T1000 (cell line): ENCODE measurements at places on chromosomes 16 and 17.

- no peak for DNase-seq
These were observed 4.2 kb downstream of the BBS2 start for GRCh38 chr16:56515665-56516064.

- no peak for DNase-seq
These were observed 25.1 kb downstream of the CD300LG start for GRCh38 chr17:43871946-43872690.

DNA sequence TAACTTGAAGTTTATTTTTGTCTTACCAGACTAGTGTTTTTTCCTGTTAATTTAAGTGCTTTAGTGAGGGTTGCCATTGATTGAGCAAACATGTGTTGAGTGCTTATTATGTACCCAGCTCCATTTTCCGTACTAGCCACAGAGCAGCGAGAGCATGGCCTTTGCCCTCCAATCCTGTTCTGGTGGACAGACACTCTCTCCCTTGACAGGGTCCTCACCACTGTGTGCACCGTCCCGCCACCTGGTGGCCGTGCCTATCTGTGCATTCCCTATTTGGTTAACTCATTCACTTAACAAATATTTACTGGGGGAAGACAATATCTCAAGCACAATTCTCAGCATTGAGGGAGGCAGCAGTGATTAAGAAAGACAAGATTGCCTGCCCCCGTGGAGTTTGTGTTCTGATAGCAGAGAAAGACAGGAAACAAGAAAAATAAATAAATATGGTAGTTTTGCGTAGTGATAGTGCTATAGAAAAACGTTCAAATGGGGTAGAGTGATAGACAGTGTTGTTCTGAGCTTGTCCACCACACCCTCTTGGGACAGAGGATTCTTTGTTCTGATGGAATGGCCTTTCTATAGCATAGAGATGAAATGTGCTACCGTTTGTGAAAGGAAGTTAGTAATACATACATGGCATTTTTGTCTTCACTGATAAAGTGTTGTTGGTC, 13.0 kb downstream of the CDH13 start:
- no peak for DNase-seq

DNA sequence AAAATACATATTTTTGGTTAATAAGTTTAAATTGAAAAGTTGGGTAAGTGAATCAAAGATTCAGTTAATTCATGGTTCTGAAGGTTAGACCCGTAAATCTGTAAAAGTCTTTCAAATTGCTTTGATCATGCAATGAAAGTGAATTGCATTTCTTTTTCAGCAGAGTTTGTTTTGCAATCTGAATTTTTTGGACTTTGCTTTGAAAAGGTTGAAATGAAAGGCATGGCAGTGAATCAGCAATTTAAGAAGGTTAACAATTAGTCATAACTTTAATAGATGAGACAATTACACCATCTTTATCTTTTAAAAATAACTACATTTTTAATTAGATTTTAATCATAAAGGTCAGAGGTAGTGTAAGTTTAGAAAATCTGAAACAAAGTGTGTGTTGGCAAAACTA, 310.9 kb upstream of the KCNJ16 start:
- no peak for DNase-seq

DNA sequence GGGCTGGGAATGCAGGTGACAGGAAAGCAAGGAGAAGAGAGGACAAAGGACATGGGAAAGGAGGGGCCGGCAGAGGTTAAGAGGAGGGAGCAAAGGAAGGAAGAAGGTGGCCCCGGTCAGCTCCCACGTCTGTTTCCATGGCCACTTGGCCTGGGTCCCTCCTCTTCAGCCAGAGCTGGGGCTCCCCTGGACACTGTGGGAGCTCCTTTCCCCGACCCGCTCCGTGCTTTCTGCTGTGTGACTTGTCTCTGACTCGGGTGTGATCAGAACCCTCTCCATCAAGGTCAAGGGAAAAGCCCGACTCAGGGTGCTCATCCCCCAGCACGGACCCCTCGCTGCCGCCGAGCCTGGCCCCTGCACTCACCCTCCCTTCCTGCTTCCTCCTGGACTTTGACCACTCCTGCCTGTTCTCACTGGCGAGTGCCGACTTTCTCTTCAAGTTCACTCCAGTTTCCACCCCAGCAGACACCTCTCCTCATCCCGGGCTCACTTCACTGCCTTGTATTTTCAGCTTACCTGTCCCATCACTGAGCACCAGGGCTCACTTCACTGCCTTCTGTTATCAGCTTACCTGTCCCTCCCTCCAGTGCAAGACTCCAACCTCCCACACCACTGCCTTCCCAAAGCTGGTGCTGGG, 61.2 kb downstream of the MEAK7 start:
- no peak for DNase-seq

DNA sequence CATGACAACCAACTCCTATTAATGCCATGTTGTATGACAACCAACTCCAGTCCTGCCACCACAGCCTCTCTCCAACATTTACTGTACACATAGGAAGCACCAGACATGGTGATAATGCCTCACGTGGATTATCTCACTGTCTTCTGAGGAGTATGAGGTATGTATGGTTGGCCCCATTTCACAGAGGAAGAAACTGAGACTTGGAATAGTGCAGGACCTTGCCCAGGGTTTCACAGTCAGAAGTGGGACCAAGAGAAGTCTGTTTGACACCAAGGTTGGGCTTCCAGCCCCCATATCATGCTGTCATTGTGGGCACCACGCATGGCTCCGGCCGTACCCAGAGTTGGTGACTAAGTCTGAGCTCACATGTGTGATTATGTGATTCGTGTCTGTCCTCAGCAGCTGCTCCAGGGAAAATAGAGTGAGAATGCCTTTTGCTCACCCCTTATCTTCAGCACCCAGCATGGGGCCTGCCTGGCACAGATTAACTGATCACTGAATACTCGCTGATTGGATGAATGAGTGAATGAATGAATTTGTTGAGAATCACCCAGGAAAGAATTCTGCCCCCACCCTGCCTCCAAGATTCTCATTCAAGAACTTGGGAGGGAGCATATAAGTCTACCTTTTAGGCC, 204.1 kb upstream of the NLRP1 start:
- DNase-seq: no peak

DNA sequence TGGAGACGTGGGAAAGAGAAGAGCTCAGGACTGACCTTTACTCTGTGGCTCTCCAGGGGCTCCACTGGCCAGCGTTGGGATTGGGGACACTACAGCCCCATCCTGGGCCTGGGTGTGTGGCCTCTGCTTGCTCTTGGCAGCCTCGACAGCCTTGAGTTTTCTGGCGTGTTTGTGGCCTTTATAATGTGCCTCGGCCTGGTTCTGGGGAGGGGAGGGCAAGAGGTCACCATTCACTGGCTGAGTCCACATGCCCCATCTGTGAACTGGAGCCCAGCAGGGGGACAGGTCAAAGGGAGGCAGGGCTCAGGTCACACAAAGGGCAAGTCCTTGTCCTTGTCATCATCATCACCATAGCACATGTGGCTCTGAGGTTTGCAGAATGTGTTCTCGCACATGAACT, 11.7 kb downstream of the NKIRAS2 start:
- no peak for DNase-seq

DNA sequence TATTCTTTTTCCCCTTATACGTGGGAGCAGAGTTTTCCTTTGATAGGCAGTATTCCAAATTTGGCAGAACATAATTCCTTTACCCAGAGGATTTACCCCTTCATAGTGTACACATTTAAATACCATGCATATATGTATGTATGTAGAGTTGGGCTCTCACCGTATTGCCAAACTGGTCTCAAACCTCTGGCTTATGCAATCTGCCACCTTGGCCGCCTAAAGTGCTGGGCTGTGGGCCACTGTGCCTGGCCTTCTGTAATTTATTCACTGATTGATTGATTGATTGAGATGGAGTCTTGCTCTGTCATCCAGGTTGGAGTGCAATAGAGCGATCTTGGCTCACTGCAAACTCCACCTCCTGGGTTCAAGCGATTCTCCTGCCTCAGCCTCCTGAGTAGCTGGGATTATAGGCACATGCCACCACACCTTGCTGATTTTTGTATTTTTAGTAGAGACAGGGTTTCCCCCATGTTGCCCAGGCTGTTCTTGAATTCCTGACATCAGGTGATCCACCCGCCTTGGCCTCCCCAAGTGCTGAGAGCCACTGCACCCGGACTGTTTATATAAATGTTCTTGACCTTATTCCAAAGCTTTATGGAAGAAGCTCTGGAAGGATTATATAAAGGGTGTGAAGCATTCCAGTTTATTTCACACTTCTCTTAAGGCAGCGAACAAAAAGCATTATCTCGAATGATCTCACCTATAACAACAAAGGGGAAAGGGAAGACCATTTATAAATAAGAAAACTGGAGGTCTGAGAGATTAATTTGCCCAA, 14.9 kb downstream of the GLG1 start:
- DNase-seq: no peak

DNA sequence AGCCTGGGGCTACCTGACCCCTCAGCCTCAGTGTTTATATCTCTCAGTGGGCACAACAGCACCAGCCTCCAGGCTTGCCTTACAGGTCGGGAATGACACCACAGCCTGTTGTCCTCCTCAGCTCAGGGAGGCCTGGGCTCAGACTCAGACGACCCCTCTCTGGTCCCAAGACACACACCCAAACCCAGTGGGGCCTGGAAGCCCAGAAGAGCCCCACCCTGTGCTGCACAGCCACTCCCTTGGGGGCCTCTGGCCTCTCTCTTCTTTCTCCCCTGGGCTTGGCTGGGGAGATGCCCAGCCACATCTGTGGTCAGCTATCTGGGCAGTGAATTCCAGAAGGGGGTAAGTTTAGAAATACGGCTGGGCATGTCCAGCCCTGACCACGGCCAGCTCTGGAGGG, 2.4 kb downstream of the NATD1 start:
- no peak for DNase-seq

GRCh38 chr17:80018917-80019651, 16.6 kb downstream of the TBC1D16 start:
- no peak for DNase-seq

GRCh38 chr17:27457731-27458523, 1.7 kb downstream of the KSR1 start:
- peak; percentile 56 for DNase-seq

- no peak for DNase-seq
These were observed 27.8 kb downstream of the SGSM2 start for GRCh38 chr17:2365132-2365531.

DNA sequence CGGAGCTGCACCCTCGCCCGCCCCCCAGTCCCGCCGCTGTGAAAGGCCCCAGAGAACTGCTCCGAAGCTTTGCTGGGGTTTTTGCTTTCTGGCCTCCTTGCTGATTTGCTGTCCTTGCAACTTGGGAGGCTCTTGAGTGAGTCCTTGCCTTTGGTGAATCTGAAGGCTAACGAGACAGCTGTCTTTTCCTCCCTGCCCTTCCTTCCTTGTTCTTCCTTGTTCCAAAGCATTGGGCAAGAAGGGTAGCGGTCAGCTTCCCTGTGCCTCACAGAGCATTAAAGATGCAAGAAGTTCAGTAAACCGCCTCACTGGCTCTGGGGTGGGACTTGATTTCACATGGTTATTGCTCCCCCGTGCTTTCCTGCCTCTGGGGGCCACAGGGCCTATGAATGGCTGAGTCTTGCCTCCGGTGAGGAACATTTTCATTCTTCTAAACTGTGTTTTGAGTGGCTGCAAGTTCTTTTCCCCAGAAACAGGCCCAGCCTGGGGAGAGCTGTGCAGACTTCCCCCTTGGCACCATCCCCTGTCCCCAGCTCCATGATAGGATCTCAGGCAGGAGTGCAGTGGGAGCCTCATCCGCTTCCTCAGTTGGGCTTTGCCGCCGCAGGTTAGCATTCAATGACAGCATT, 1.4 kb downstream of the YPEL2 start:
- no peak for DNase-seq

DNA sequence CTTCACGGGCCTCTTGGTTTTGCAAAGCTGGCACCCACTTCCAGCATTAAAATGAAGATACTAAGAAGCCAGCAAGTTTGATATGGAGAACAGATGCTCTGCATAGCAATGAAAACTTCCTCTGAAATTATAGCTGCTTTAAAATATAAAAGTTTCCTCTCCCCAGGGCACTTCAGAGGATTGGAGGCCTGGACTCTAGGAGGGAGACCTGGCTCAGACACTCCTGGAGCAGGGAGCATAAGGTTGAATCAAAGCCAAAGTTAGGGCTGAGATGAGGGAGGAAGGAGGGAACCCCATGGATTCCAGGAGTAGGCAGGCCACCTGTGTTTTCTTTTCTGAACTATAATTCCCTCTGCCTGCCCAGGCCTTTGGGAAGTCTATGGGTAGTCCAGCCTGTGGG, 176.0 kb upstream of the RPL38 start:
- no peak for DNase-seq

- peak; percentile 30 for DNase-seq
These were observed 12.6 kb upstream of the TCF25 start for GRCh38 chr16:89860747-89861304.

DNA sequence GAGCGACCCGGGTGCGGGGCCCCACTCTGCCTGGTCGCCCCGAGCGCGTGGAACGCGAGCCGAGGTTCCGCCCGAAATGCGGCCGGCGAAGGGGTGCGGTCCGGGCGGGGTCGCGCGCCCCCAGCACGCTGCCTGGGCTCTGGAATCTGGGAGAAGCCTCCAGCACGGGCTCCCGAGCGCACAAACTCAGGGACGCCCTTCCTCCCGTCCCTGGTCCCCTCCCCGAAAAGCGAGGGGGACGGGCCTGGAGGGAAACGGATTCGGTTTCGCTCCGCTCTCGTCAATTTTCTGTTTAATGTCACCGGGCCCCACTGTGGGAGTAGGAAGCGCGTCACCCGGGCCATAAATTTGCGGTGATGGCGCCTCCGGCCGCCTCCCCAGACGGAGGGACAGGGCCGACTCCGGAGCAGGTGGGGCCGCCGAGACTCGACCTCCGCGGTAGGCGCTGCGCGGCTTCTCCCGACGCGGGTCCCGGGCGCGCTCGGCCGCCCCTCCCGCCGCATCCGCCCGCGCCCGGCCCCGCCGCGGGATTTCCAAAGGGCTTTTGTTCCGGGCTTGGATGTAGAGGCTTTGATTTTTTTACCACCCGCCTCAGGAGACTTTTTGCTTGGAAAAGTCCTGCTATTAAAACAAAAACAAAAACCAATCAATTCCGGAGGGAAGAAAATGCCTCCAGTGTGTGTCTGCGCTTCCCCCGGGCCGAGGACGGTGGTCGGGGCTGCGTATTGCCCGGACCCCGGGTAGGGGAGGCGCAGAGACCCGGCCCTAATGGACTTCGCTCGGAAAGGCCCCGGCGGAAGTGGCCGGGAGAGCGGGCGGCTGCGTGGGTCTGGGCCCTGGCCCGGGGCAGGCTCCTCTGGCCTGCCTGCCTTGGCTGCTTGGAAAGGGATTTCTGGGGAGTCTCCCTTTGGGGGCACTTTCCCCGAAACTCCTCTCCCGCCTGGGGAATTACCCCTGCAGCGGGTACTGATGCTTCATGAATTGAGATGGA, 7.9 kb upstream of the BAHCC1 start:
- DNase-seq: no peak

GRCh38 chr17:34384271-34384670, 21.2 kb upstream of the CCL1 start:
- no peak for DNase-seq

DNA sequence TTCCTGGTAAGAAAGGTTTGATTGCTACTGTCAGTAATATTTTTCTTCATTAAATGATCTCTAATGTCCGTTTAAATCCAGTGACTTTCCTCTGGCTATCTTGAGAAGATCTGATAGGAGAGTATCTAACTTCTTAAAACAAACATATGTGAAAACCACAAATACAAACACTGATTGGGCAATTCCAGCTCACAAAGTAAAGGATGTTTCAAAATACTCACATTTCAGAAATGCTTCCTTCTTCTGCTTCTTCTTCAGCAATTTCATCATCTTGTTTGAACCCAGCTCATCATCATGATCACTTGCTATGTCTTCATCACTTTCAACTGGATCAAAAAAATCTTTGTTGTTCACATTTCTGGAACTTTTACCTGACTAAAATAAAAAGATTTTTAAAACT, 64.3 kb upstream of the RBL2 start:
- no peak for DNase-seq

- DNase-seq: no peak
These were observed 14.1 kb upstream of the YWHAE start for GRCh38 chr17:1414001-1414574.

- no peak for DNase-seq
These were observed 40.8 kb upstream of the BHLHA9 start for GRCh38 chr17:1229349-1229899.
